ENCODE measurements at places on chromosomes 1 and 21. TPM values are rescaled to one million over a fixed set of nuclear protein-coding genes. Genes with fewer than 3 reads are reported as not detected.

CYP4X1 gene
- 1.7 TPM for total RNA-seq

- no peak for DNase-seq
Measured at GRCh38 chr1:37009521-37009920, 24.8 kb downstream of the GRIK3 start.

- no peak for DNase-seq
Measured at GRCh38 chr1:33183306-33183705, 1.5 kb upstream of the TRIM62 start.

RAB3B gene
- total RNA-seq, result 23.1 TPM

KMO gene
- 1.4 TPM for total RNA-seq

GRCh38 chr1:243946946-243947345, 96.9 kb upstream of the AKT3 start:
- DNase-seq, result no peak

- peak; percentile 69 for DNase-seq
Measured at GRCh38 chr21:43362321-43362791, 64.6 kb downstream of the SIK1 start.

DNA sequence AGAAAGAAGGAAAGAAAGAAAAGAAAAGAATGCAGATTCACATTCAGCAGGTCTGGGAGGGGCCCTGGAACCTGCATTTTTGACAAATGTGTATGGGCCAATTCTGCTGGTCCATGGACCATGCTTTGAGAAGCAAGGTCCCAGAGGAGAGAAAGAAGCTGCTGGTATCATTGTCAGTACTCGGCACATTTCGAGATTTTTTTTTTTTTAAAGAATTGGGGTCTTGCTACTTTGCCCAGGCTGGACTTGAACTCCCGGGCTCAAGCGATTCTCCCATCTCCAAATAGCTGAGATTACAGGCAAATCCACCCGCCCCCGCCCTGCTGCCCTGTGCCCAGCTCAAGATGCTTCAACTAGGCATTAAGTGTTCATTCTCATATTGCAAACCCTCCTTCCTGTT, 13.6 kb upstream of the DISP3 start:
- no peak for DNase-seq

C1orf105 gene
- 0.23 TPM for total RNA-seq

DNA sequence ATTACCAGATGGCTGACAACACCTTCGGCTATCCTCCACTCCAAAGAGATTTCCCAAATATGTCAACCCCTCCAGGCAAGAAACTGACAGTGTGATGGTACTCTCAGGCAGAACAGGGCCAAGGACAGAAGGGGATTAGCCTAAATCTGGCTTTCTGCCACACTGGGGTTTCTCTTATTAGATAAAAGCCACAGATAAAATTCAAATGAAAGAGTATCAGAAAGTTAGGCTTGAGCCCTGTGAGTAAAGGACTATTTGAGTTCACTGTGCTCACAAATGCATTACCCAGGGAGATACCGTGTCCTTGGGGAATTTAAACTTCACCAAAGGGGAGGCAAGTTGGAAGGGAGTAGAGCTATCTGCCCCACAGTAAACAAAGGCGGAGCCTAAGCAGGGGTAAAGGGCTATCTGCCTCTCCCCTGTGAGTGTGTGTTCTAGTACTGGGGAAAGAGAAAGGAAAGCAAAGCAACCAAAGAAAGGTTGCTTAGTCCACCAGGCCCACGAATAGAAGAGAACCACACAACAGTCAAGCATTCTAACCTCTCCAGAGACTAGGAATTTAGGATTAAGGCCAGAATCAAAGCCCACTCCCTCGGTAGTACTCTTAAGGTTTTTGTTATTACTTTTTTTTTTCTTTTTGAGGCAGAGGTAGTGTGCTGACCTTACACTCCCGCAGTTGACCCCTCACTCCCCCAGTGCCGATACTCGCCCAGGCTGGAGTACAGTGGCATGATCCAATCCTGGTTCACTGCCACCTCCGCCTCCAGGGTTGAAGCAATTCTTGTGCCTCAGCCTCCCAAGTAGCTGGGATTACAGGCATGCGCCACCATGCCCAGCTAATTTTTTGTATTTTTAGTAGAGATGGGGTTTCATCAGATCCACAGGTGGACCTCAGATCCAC, 12.7 kb downstream of the TPM3 start:
- DNase-seq, result peak; percentile 53

DNA sequence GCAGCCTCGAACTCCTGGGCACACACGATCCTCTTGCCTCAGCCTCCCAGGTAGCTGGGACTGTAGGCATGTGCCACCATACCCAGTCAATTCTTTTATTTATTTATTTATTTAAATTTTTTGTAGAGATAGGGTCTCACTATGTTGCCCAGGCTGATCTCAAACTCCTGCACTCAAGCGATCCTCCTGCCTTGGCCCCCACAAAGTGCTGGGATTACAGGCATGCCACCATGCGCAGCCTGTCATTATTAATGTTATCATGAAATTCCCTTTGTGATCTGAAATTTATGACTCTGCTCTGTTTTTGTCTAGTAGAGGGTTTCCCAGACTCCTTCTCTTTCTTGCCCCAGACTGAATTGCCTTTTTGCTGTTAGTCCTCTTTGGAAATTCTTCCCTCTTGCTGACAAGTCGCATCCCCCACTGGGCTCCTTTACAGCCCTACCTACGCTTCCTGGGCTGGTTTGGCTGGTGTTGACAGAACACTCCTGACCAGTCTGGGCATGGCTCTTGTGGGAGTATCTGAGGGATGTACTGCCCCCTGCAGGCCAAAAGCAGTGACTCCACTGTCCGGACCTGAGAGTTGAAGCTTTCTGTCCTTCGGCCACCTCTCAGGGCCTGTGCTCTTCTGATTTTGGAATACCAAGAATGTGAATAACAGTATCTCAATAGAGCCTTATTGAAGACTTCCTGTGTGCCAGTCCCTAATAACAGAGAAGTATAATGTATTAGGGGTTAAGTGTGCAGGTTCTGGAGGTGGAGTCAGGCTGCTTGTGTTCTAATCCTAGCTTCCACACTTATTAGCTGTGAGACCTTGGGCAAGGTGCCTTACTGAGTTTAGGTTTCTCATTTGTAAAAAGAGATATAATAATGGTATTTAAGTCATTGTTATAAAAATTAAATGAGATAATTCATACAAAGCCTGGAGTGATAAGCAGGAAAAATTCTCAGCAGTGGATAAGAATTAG, 28.2 kb downstream of the TCEANC2 start:
- peak; percentile 87 for DNase-seq

- DNase-seq, result no peak
Measured at GRCh38 chr21:42352441-42353095, 1.8 kb upstream of the TFF2 start.

UTS2 gene
- not detected for total RNA-seq

RXFP4 gene
- not detected for total RNA-seq

GRCh38 chr1:172268237-172268636, 152.2 kb upstream of the C1orf105 start:
- no peak for DNase-seq

- no peak for DNase-seq
Measured at GRCh38 chr1:28470146-28470545, 35.7 kb upstream of the RCC1 start.

AIM2 gene
- total RNA-seq, result 0.30 TPM

GRCh38 chr21:26072666-26073615, 97.6 kb downstream of the APP start:
- DNase-seq, result no peak

- no peak for DNase-seq
Measured at GRCh38 chr1:172019976-172020375, 178.7 kb downstream of the DNM3 start.

GRCh38 chr1:27492796-27493195, 2.8 kb upstream of the WASF2 start:
- DNase-seq, result no peak

DNA sequence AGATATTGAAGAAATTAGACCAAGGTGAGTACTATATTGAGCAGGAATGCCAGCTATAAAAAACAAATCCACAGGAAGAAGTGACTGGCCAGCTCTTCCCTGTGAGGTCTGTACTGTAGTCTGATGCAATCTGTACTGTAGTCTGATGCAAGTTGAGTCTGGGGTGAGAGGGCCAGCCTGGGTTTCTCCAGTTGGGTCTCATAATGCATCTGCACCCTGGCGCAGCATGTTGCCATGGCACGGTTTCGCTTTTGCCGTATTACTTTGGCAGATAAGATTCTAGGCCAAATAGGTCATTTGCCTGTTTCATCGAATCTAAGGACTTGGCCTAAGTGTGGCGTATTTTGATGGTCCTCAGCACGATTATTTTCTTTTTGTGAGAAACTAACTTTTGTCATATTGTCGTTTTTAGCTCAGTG, 24.4 kb upstream of the PGD start:
- no peak for DNase-seq

All from hepatocyte (in vitro differentiated cells).